ENCODE measurements at places on chromosomes 13 and 19.

DNA sequence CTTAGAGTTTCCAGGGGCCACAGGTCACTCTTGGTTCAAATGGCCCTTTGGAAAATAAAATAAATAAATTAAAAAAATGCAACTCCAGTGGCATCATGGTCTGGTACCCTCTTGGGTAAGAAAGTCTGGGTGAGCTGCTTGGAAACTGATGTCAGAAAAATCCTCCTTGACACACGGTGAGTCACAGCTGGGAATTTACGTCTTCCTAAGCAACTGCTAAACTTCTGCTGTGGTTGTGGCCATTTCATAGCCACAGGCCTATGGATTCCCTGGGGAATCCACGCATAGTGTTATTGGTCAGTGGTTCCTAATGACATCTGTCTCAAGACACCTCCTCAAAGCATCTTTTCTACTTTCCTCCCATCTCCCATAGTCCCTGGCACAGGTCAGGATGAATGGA lies 220.8 kb downstream of the COG6 start:
- DNase-seq, result no peak

- DNase-seq, result no peak
Measured at GRCh38 chr13:77807431-77808135, 110.1 kb downstream of the SLAIN1 start.

- DNase-seq, result no peak
Measured at GRCh38 chr13:111927181-111927540, 139.8 kb upstream of the SOX1 start.

DNA sequence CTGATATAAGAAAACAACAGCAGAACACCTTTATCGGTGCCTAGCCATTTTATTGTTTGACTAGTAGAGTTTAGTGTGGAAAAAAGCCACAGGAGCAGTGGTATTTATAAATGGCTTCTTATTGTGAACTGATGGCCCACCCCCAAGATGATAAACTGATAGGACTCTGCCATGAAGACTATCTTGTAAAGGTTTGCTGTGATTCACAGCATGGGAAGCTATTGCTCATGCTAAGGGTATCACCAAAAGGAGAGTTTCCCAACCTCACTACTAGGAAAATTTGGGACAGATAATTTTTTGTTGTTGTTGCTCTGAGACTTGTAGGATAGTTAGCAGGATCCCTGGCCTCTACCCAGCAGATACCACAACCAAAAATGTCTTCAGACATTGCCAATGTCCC lies 12.0 kb upstream of the SLC7A1 start:
- no peak for DNase-seq

GRCh38 chr19:5514001-5514400 lies 53.8 kb downstream of the TINCR start:
- DNase-seq, result no peak
